ENCODE measurements at places on chromosomes 1 and 21.

- no peak for DNase-seq
These were observed 297.3 kb downstream of the NFIA start for GRCh38 chr1:61379693-61380092.

DNA sequence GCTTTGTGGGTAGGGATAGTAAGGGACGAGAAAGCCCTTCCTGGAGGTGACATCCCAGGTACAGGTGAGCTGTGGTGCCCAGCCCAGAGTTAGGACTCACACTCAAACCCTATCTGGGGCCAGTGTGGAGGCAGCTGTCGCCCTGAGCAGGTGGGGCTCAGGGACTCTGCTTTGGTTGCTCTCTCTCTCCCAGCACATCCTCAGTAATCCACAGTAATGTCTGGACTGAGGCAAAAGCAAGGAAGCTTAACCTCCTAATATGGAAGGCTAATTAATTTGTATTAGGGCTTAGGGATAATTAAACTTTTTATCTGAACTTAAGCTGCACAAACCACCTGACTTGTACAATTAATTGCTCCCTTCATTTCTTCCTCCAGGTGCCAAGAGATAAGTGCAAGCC lies 38.2 kb downstream of the DDX20 start:
- DNase-seq = no peak

- no peak for DNase-seq
These were observed 19.4 kb downstream of the FYB2 start for GRCh38 chr1:56799605-56800400.

- DNase-seq = no peak
These were observed 13.0 kb downstream of the EDARADD start for GRCh38 chr1:236407059-236407458.

DNA sequence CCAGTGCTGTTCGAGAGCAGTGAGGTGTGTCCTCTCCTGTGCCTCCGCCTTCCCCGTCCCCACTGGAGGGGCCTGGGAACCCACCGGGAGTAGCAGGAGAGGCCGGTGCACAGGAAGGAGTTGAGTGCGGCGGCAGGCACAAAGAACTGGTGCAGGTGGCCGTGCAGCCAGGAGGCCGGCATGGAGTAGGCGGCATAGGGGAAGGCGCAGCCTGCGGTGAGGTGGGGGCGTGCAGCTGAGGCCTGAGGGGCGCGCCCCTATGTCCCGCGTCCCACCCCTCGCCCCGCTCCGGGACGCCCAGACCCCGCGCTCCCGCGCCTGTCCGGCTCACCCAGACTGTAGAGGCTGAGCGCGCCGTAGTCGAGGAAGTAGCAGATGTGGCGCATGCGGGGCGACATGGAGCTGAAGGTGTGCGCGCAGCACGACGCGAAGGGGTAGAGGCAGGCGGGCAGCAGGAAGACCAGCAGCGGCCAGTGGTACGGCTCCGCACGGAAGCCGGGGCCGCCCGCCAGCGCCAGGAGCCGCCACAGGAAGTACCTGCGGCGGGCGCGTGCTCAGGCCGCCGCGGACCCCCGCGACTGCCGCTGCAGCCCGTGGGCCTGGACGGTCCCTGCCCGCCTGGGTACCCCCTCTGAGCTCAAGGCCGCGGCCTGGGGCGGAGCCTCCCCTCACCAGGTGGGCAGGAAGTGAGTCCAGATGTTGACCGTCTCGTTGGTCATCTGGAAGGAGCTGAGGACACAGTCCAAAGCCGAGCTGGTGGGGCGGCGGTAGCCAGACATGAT lies 2.2 kb downstream of the PAQR6 start:
- no peak for DNase-seq

- no peak for DNase-seq
These were observed 14.2 kb upstream of the MYOM3 start for GRCh38 chr1:24126018-24126671.

DNA sequence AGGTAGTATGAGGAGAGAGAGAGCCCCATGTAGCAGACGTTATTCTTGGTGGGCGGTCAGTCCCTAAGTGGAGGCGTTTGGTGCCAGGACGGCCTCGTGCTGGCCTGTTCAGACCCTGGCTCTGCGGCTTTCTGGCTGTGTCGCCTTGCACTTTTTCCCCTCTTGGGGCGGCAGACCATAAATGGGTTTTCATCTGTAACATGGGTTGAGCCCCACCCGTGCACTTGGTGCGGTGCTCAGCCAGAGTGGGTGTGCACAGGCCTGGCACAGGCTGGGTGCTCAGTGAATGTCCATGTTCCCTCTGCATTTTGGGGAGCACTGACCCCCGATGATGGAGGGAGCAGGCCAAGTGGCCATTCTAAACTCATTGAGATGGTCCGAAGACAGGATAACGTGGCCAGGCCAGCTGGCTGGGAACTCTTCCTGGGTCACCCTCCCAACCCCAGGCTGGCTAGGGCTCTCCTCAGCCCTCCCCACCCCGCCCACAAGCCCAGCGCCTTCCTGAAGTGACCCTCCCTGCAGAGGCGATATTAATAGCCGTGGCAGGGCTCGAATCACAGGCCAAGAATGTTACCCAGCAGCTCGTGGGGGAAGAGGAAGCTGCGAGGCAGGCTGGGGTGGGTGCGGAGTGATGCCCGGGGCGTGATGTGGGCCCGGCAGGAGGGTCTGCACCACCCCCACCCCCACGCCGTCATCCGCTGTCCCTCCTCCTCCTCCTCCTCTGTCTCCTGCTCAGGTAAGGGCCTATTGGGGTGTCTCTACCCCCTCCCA lies 78.5 kb downstream of the ARHGEF10L start:
- DNase-seq = no peak

DNA sequence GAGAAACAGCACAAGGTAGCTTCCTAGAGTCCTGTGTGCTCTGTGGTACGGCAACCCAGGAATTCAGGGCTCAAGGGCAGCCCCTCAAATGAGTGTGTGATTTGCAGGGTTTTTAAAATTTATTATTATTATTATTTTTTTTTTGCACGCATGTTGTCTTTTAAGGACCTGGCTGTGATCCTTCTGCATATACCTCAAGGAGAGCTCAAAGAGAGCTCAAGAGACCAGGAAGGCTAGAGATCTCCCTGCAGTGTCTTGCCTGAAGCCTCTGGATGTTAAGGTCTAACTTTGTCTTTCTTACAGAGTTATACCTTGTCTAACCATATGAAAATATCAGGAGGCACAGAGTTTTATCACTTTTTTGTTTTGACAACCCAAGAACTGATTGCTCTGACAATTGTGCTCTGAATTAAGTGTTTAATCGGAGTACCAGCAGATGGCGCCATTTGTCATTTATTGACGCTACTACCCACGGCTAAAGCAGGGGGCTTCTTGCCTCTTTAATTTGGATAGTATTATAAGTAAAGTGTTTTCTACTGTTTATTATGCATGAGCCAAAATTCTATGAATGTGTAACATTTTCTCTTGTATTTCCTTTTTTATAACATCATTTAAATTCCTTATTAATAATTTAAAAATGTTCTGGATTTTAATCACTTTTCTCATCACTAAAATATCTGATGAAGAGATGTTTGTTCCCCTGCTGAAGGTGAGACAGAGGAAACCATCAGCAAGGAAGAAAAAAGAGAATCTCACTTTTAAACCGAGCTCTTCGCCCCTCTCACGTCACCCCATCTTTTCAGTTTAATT lies 35.8 kb upstream of the LMO4 start:
- no peak for DNase-seq

- DNase-seq = no peak
These were observed 14.9 kb upstream of the TCHH start for GRCh38 chr1:152130186-152130585.

DNA sequence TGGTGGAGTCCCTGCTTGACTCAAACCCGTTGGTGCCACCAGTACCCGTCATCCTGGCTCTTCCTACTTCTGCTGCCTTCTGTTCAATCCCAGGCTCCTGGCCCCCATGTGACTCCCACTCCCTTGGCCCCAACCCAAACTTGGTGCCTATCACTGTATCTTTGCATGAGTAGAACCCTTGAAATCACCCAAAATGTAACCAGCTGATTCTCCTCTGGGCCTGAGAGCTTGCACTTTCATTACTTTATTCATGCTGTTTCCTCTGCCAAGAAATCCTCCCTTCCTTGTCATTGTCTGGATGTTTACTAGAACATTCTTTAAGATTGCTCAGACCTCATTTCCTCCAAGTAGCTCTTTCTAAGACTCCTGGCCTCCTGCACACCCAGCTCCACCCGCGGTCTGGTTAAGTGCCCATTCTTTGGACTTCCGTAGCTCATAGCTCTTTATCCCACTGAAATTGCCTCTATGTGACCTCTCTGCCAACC lies 15.7 kb downstream of the PTAFR start:
- DNase-seq = no peak

DNA sequence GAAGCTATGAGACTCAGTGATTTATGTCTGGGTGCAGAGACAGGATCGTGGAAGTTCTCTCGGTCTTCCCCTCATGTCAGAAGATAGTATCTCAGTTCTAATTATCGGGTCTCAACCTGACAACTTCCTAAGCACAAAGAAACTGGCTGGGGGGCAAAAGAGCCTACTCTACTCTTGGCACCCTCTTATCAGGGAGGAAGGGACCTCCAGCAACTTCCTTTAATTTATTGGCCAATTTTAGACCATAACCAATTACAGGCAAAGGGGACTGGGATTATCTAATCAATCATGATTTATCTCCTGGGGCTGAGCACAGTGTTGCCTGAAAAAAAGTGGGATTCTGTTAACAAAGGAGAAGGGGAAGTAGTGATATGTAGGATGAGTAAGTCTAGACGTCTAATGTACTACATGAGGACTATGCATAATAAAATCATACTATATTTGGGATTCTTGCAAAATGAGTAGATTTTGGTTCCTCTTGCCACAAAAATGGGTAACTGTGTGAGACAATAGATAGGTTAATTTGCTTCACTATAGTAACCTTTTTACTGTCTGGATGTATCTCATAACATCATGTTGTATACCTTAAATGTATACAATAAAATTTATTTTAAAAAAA lies 98.8 kb downstream of the ZFYVE9 start:
- no peak for DNase-seq

GRCh38 chr1:155010211-155010918 lies 7.8 kb downstream of the ZBTB7B start:
- no peak for DNase-seq

DNA sequence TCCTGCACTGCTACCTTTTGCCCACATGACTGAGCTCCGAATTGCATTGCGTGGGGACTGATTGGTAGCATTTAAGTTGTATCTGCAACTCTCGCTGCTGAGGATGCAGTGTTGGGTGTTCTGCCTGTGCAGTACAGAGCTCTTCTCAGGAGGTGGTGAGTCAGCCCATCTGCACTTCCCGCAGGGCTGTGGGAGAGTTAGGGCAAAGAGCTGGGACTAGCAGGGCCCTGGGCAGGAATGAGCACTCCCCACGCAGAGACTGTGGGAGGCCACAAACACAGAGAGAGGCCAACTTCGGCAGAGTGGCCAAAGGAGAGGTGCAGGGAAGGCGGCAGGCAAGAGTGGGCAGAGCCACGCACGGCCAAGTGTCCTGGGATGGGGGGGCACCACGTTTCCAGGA lies 244.7 kb downstream of the SIPA1L2 start:
- DNase-seq = no peak

DNA sequence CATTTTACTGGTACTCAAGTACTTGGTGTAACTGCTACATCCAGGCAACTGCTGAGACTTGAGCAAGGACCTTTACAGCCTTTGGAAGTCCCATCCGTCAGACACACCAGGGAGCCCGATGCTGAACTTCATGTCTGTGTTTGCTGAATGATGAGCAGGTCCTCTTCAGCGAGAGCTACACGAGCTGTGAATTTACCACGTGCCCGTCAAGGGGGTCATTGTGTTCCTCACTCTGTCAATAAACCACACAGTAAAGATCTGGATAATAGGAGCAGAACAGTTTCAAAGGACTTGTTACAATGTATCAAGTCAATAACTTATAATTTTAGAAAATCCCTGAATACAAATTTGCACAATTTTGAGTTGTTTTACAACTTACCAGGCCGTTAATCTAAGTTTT lies 427.2 kb downstream of the KIF26B start:
- no peak for DNase-seq

GRCh38 chr21:42799948-42800347 lies 79.4 kb downstream of the WDR4 start:
- no peak for DNase-seq

DNA sequence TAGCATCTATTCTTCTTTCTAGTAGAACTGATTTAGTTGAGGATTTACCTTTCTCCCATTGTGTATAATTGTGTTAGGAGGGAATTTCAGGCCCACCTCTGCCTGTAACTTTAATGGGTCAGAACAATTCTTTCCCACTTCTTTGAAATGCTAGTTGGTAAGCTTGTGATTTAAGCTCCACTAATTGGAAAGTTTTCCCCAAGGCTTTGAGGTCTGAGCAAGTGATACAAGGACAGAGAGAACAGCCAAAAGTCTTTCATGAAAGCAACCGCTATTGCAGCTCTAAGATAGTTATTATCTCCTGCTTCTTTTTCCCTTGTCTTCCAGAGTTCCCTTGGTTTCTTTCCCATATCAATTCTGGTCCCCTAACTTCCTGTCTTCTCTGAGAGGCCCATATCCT lies 38.7 kb upstream of the PDC start:
- DNase-seq = no peak

- DNase-seq = no peak
These were observed 101.5 kb upstream of the RUNX3 start for GRCh38 chr1:25031601-25031965.

DNA sequence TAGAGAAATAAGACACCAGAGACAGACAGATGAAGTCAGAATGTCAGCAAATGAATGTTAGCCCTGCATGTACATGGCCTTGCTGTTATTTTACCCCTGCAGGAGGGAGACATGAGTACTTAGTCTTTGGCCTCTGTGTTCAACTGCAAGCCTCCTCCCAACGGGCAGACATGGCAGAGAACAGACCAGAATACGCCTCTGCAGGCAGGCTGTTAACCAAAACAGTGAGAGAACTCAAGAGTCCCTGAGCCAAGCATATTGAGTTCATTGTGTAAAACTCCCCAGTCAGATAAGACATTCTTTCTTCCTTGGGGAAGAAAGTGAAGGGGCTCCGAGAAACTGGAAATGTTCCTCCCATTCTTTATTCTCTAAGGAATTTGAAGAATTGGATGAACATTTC lies 150.9 kb downstream of the PHTF1 start:
- DNase-seq = no peak

DNA sequence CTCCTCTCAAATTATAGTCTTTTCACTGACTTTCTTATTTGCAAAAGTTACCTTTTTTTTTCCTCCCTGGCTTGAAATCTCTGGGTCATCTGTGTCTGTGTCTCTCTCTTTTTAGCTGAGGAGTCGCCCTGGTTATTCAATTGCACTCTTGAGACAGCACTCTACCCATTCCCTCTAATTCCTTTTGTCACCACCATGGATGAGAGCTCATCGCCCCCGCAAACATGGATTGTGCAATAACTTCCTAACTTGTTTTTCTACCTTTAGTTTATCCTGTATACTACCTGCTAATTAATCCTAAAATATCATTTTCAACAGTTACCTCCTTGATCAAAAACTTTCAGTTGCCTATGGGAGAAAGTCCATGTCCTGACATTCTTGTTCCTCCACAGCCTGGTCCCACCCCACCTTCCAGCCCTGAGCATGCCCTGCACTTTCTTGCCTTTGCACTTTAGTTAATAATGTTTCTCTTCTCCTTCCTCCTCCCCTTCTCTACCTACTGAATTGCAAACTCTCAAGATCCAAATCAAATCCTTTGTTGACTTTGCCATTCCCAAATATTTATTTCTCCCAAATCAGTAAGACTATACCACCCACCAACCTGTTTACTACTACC lies 110.4 kb upstream of the MAGI3 start:
- DNase-seq = no peak

GRCh38 chr1:3417934-3418333 lies 36.5 kb upstream of the ARHGEF16 start:
- DNase-seq = no peak
